Right atrium auricular region (tissue), 2 donors: ENCODE measurements at places on chromosomes 2 and 18. TPM values are rescaled to one million over a fixed set of nuclear protein-coding genes. Genes with fewer than 3 reads are reported as not detected.

The ADD2 gene
- total RNA-seq, result 1.1 TPM

- no peaks in the 10 kb centered on the region for H3K36me3 ChIP-seq
- H3K27ac ChIP-seq, result no peak overlapping the region
- no peaks in the 10 kb centered on the region for H3K4me1 ChIP-seq
- no peak for DNase-seq
- H3K27me3 ChIP-seq, result no peaks in the 10 kb centered on the region
Measured at GRCh38 chr18:59114160-59114559, 25.5 kb upstream of the SEC11C start.

GRCh38 chr2:44953499-44953883, 12.0 kb downstream of the SIX3 start:
- H3K27me3 ChIP-seq, result peaks cover 22% of the 10 kb centered on the region
- no peak overlapping the region for H3K4me3 ChIP-seq
- H3K4me1 ChIP-seq, result no peaks in the 10 kb centered on the region
- DNase-seq, result no peak
- H3K36me3 ChIP-seq, result no peaks in the 10 kb centered on the region

The VIL1 gene
- not detected for total RNA-seq

- no peaks in the 10 kb centered on the region for H3K27me3 ChIP-seq
- no peak overlapping the region for H3K27ac ChIP-seq
- H3K4me3 ChIP-seq, result no peak overlapping the region
- no peak for DNase-seq
- no peaks in the 10 kb centered on the region for H3K4me1 ChIP-seq
- H3K36me3 ChIP-seq, result no peaks in the 10 kb centered on the region
Measured at GRCh38 chr2:37881397-37881796, 43.7 kb upstream of the RMDN2 start.

DNA sequence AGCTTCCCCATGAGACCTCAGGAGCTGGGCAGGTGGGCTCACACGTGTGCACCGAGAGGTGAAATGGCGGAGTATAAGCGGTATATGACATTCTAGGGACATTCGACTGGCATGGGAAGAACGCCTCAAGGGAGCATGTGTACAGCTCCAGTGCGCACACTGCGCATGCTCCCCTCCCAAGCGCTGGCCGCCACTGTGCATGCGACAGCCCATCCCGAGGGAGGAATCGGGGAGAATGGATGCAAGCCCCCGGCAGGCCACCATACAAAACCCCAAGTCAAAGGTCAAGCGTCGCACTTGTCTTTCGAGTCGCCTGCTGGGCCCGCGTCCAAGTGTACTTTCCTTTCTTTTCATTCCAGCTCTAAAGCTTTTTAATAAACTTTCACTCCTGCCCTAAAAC, 103.4 kb upstream of the ODC1 start:
- H3K27ac ChIP-seq, result no peak overlapping the region
- no peaks in the 10 kb centered on the region for H3K36me3 ChIP-seq
- no peaks in the 10 kb centered on the region for H3K27me3 ChIP-seq
- H3K4me1 ChIP-seq, result no peaks in the 10 kb centered on the region
- no peak for DNase-seq

DNA sequence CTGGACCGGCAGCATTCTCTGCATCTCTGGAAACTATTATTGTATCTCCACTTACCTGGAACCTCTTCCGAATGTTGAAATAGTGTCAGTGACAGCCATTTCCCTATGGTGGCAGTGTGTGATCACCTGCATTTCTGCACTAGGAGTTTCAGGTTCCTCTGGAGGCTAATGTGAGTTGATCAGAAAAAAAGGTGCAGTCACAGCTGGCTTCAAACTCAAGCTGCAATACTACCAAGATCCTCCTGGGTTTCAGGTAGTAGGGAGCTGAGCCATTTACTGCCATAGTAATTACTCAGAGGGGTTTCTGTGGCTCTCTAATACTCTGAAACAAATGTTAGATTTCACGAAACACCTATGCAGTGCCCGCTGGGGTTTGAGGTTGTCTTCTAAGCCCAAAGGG, 183.5 kb upstream of the OSR1 start:
- H3K4me1 ChIP-seq, result no peaks in the 10 kb centered on the region
- DNase-seq, result no peak
- H3K36me3 ChIP-seq, result no peaks in the 10 kb centered on the region
- H3K4me3 ChIP-seq, result no peak overlapping the region
- no peak overlapping the region for H3K27ac ChIP-seq

The OR6B2 gene
- not detected for total RNA-seq

DNA sequence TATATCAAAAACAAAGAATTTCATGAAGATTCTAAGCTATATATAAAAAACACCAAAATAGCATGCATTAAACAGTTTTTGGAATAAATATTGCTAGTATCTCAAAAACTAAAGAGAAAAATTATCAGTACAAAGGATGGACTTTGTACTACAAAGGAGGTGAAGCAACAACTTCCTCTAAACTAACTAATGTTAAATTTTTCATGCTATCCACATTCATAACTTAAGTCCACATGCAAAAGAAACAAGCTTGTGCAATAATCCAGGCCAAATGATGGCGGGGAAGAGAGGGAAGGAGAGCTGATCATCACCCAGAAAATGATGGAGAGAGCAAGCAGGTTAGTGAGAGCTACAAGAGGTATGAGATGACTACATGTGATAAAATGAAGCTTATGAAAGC, 70.1 kb downstream of the KIDINS220 start:
- no peaks in the 10 kb centered on the region for H3K4me1 ChIP-seq
- H3K36me3 ChIP-seq, result peaks cover 34% of the 10 kb centered on the region
- no peaks in the 10 kb centered on the region for H3K27me3 ChIP-seq
- DNase-seq, result no peak
- H3K27ac ChIP-seq, result no peak overlapping the region
- H3K4me3 ChIP-seq, result no peak overlapping the region

DNA sequence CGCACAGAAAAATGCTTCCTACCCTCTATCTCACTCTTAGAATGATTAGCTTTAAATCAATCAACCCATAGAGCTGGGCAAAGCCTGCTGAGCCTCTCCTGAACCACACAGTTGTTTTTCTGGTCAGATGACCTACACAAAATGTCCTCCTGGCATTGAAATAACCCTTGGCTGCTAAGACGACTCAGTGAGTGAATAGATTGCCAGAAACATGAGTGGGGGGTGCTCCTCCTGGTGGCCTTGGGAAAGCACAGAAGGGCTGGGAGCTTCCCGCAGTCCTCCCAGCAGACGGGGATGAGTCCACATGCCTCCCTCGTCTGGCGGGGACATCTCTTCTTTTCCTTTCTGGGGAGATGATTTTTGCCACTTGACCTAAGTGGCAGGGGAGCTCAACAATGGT, 14.9 kb downstream of the MAL start:
- no peaks in the 10 kb centered on the region for H3K27me3 ChIP-seq
- H3K4me3 ChIP-seq, result no peak overlapping the region
- no peaks in the 10 kb centered on the region for H3K36me3 ChIP-seq

DNA sequence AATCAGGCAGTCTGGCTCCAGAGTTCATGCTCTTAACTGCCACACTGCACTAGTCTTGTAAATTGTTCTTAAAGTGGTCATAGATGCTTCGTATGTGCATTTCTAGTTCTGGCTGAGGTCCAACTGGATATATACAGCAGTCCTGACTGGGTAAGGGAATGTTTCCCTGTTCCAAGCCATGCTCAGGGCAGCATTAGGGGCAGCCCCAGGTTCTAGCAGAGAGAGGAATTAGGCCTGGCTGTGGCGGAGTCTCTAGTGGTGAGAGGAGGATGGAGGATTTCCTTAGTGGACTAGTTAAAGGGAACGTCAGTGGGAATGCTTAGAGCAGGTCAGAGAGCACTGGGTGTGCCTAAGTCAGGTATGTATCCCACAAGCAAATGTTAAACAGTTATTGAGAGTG, 28.0 kb downstream of the UBE2E3 start:
- no peak overlapping the region for H3K4me3 ChIP-seq
- no peak overlapping the region for H3K27ac ChIP-seq
- peaks cover 13% of the 10 kb centered on the region for H3K4me1 ChIP-seq

- H3K27ac ChIP-seq, result no peak overlapping the region
- H3K4me1 ChIP-seq, result no peaks in the 10 kb centered on the region
- H3K36me3 ChIP-seq, result no peaks in the 10 kb centered on the region
- H3K27me3 ChIP-seq, result no peaks in the 10 kb centered on the region
- no peak for DNase-seq
- H3K4me3 ChIP-seq, result no peak overlapping the region
Measured at GRCh38 chr2:25491003-25491696, 149.4 kb upstream of the DNMT3A start.

GRCh38 chr2:118658596-118659198, 188.8 kb downstream of the EN1 start:
- no peaks in the 10 kb centered on the region for H3K27me3 ChIP-seq
- no peaks in the 10 kb centered on the region for H3K4me1 ChIP-seq
- H3K4me3 ChIP-seq, result no peak overlapping the region
- H3K36me3 ChIP-seq, result no peaks in the 10 kb centered on the region

- no peak overlapping the region for H3K4me3 ChIP-seq
- DNase-seq, result no peak
- no peaks in the 10 kb centered on the region for H3K4me1 ChIP-seq
- H3K27me3 ChIP-seq, result no peaks in the 10 kb centered on the region
Measured at GRCh38 chr2:198591586-198591985, 787.2 kb downstream of the PLCL1 start.
